ENCODE measurements at places on chromosomes 7 and 10. TPM values are rescaled to one million over a fixed set of nuclear protein-coding genes. Genes with fewer than 3 reads are reported as not detected.
A peak's percentile ranks its signal among the peaks of the same experiment; 100 is the strongest.

GPNMB gene
- 1.0 TPM for total RNA-seq

SLC26A5 gene
- not detected for total RNA-seq

PTPN20 gene
- total RNA-seq, result not detected

GRCh38 chr7:17037356-17037755 is 155.6 kb upstream of the AGR3 start:
- peaks cover 58% of the 10 kb centered on the region for H3K4me1 ChIP-seq
- H3K27ac ChIP-seq, result peak overlapping the region; percentile 96
- DNase-seq, result no peak
- no peaks in the 10 kb centered on the region for H3K27me3 ChIP-seq

GRCh38 chr7:130288168-130288567 is 4.8 kb upstream of the CPA4 start:
- no peak overlapping the region for H3K4me3 ChIP-seq
- no peaks in the 10 kb centered on the region for H3K27me3 ChIP-seq
- DNase-seq, result no peak
- H3K27ac ChIP-seq, result no peak overlapping the region
- H3K4me1 ChIP-seq, result no peaks in the 10 kb centered on the region

GRCh38 chr7:32670110-32671025 is 175.1 kb downstream of the AVL9 start:
- no peaks in the 10 kb centered on the region for H3K27me3 ChIP-seq
- no peak overlapping the region for H3K27ac ChIP-seq
- DNase-seq, result peak; percentile 25
- H3K4me3 ChIP-seq, result no peak overlapping the region

DNA sequence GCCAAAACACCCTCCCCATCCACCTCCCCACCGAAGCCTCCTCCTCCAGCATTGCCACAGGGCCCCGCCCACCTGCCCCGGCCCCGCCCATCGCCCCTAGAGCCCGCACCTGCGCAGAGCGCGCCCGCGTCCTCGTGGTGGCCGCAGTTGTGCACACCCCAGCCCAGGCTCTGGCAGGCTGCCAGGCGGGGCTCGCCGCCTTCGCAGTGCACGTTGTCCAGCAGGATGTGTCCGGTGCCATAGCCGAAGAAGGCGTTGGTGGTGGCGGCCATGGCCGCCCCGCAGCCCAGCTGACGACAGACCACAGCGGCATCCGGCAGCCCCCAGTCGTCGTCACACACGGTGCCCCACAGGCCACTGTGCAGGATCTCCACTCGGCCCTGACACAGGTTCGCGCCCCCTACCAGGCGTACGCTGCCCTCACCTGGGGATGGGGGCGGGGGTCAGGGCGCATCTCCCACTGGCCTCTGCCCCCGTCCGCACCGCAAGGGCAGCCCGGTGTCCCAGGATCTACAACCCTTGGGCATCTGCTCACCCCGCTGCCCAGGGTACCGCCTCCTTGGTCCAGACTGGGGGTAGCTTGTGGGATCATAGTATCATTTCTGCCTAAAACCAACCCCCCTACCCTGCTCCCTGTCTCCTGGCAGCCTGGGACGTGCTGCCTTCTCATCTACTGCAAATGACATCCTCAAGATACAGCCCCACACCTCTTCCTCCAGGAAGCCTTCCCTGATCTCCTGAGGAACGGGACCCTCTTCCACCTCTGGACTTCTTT is 11.9 kb downstream of the SSC4D start:
- H3K27ac ChIP-seq, result no peak overlapping the region
- peak; percentile 79 for DNase-seq
- peak overlapping the region; percentile 48 for H3K4me3 ChIP-seq
- H3K36me3 ChIP-seq, result no peaks in the 10 kb centered on the region
- no peaks in the 10 kb centered on the region for H3K27me3 ChIP-seq

GRCh38 chr7:158431941-158432347 is 155.7 kb downstream of the PTPRN2 start:
- H3K27me3 ChIP-seq, result peaks cover 30% of the 10 kb centered on the region
- H3K36me3 ChIP-seq, result no peaks in the 10 kb centered on the region
- H3K27ac ChIP-seq, result no peak overlapping the region
- no peak overlapping the region for H3K4me3 ChIP-seq
- no peaks in the 10 kb centered on the region for H3K4me1 ChIP-seq
- DNase-seq, result no peak

DNA sequence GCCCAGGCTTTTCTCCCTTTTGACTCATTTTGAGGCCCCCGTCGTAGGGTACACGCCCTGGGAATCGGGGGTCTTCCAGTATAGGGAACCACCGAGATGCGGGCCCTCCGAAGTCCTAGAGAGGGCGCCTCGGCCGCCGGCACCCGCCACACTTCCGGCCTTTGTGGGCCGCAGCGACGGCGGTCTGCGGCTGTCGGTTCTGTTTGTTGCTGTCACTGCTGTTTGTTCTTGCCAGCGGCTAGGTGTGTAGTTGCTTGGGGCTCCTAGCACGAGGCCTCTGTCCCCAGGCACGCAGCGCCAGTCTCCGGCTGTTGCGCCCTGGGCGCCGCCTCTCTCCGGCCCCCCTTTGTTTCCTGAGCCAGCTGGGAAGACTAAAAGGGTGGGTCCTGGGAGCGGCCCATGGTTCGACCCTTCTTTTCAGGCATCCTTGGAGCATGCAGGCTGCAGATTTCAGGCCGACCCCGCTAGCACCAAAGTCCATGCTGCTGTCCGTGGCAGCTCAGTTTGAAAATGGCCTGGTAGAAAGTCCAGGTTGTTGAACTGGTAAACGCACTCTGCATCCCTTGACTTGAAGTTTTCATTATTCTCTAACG is 17.8 kb upstream of the ZKSCAN1 start:
- H3K27me3 ChIP-seq, result no peaks in the 10 kb centered on the region
- H3K27ac ChIP-seq, result peak overlapping the region; percentile 46
- peak; percentile 44 for DNase-seq
- H3K36me3 ChIP-seq, result no peaks in the 10 kb centered on the region

DNA sequence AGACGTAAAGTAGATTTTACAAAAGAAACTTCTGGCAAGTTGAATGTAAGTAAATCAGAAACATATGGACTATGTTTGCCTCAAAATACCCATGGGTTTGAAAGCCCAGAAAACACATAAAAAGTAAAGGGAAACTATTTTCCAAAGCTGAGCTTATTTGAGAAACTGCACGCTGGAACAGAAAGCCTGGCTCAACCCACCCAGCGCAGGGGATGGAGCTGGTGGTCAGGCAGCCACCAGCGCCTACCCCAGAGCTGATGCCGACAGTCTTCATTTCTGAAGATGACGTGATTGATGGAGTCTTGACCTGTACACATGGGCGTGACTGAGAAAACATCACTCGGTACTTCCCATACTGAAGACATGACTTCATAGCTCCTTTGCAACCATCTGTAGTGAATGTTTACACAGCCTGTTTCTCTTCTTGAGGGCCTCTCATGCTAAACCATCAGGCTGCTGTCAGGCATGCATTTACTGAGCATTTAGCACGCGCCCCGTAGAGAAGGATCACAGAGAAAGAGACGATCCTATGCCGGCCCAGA is 232.6 kb upstream of the AUTS2 start:
- no peak overlapping the region for H3K4me3 ChIP-seq
- no peak for DNase-seq
- H3K27me3 ChIP-seq, result no peaks in the 10 kb centered on the region
- no peaks in the 10 kb centered on the region for H3K4me1 ChIP-seq
- H3K36me3 ChIP-seq, result no peaks in the 10 kb centered on the region
- H3K27ac ChIP-seq, result no peak overlapping the region

All from A673 (cell line).